ENCODE measurements at places on chromosomes 2 and 18. TPM values are rescaled to one million over a fixed set of nuclear protein-coding genes. Genes with fewer than 3 reads are reported as not detected.

Gene WDFY1
- total RNA-seq, result 33.7 TPM

Gene FHL2
- total RNA-seq, result 2.2 TPM

Gene TUBA4B
- not detected for total RNA-seq

Gene BBS5
- 14.8 TPM for total RNA-seq

Gene IL1A
- not detected for total RNA-seq

Gene DUSP2
- total RNA-seq, result 4.2 TPM

Gene KCNF1
- total RNA-seq, result 17.2 TPM

Gene ZNF24
- 66.6 TPM for total RNA-seq

Gene GALNT14
- 10.1 TPM for total RNA-seq

Gene BCL11A
- total RNA-seq, result 89.5 TPM

Gene MAP3K19
- 1.7 TPM for total RNA-seq

Gene STAT4
- total RNA-seq, result 3.0 TPM

Gene IL36B
- not detected for total RNA-seq

Gene CHRND
- not detected for total RNA-seq

Gene ANAPC1
- 66.9 TPM for total RNA-seq

Measured in temporal lobe (tissue), 4 donors.